Urinary bladder (tissue), 4 donors: ENCODE measurements at places on chromosomes 12 and 14. TPM values are rescaled to one million over a fixed set of nuclear protein-coding genes. Genes with fewer than 3 reads are reported as not detected.

DNA sequence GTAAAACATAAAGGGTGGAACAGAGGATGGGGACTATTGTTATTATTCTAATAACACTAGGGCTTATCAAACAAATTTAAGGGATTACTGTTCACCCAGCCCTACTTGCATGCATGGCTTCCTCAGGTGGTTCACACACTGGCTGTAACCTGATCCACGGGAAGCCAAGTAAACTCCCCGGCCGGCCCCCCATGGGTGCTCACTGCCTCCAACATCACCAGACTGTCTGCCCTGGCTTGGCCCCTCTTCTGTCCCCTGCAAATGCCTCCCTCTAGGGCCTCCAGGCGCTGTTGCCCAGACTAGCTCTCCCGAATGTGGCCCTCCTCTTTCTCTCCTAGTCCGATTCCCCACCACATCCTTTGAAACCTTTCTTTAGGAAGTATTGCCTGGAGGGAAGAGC is 18.6 kb downstream of the FAIM2 start:
- DNase-seq: no peak

DNA sequence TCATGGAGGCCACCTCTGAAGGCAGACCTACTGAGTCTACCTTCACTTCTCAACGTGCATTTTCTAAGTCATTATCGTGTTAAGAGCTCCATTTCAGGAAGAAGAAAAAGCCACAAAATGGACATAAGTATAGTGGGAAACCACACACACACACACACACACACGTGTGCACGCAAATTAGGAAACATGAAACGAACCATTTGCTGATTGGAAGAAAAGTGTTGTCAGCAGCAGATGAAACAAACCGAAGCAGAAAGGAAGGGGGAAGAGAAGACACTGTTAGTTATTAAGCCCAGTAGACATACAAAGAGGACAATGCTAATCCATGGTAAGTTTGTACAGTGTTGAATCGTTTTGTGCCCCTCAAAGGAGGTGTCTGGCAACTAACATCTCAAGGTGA is 9.9 kb upstream of the VPS33A start:
- no peak for DNase-seq

The ASIC1 gene
- polyA plus RNA-seq: 5.4 TPM

DNA sequence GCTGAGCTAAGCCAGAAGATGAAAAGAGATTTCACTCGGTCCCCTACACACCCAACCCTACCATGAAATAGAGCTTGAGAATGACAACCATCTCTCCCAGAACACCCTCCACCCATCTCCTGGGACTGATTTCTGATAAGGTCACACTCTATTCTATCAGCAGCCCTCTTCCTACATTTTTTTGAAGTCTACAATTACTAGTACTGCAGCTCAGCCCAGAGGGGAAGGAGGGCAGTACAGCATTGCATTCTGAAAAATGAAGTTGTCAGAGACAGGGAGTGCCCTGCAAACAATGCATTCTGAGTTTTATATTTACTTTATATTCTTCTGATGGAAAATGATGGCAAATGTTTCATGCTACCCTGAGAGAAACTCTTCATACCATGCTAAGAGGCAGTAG is 318.5 kb downstream of the BCAT1 start:
- no peak for DNase-seq

- no peak for DNase-seq
Measured at GRCh38 chr14:34243401-34243800, 218.6 kb downstream of the SPTSSA start.

GRCh38 chr12:14689996-14690395 is 6.4 kb downstream of the GUCY2C start:
- no peak for DNase-seq

GRCh38 chr12:64666054-64666914 is 56.0 kb downstream of the RASSF3 start:
- no peak for DNase-seq

The ANO2 gene
- 2.9 TPM for polyA plus RNA-seq

DNA sequence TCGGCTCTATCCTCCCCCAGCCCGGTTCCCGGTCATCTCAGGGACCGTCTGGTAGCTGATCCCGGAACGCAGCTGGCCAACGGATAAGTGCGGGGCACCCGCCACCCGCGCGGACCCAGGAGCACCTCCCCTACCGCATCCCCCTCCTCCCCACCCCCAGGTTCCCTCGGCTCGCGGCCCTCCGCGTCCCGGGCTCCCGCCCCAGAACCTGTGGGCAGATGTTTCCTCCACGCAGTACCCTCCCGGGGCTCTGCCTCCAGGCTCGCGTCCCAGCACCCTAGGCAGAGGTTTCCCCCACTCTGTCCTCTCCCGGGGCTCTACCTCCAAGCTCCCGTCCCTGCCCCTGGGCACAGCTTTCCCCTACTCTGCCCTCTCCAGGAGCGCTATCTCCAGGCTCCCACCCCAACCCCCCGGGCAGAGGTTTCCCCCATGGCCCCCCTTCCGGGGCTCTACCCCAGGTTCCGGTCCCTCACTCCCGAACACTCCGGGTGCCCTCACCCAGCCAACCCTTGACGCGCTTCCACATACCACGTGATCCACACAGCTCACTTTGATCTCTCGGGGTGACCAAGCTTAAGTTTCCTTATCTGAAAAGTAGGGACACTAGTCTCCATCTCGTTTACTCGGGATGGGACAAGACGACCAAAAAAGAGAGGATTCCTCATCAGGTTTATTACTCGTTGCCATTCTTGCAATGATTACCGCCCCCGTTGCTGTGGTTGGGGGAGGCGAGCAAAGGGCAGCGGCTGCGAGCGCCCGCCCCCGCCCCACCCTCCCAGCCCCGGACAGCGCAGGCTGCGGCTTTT is at the start of gene CCDC38:
CCDC38 (minus strand) TSS at position 91 of the 806 bp plus-strand sequence. CDS start 6,105 bp downstream, outside the sequence.
- peak; percentile 31 for DNase-seq

The TMEM179 gene
- polyA plus RNA-seq: 3.0 TPM
